ENCODE measurements at places on chromosomes 5 and 9. TPM values are rescaled to one million over a fixed set of nuclear protein-coding genes. Genes with fewer than 3 reads are reported as not detected.

- no peak for DNase-seq
Measured at GRCh38 chr5:68141494-68141893, 74.1 kb upstream of the PIK3R1 start.

DNA sequence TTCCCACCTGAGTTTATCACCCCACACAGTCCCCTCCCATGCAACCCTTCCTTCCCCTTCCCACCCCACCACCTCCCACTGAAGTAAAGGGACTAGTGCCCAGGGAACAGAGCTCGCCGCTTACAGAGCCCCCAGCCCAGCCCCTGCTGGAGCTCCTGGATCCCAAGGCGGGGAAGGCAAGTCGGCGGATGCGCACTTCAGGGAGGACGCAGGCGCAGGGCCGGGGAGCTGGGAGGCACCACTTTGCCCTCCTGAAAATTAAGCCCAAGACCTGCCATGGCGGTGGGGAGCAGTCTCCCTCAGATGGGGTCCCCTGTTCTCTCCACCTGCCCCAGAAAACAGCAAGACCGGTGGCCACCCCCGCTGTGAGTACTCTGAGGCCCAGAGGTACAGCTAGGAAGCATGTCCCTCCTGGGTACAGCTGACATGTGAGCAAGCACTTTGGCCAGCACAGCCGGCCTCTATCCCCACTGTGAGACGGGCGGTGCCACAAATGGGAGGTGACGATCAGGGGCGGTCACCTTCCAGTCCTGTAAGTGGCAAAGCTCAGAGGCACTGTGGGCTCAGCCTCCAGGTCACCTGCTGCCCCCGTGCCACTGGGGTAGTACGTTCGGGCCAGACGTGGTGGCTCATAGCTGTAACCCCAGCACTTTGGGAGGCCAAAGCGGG is 45.9 kb downstream of the COL23A1 start:
- no peak for DNase-seq

GRCh38 chr5:150703762-150704161 is 2.9 kb upstream of the RBM22 start:
- no peak for DNase-seq

DNA sequence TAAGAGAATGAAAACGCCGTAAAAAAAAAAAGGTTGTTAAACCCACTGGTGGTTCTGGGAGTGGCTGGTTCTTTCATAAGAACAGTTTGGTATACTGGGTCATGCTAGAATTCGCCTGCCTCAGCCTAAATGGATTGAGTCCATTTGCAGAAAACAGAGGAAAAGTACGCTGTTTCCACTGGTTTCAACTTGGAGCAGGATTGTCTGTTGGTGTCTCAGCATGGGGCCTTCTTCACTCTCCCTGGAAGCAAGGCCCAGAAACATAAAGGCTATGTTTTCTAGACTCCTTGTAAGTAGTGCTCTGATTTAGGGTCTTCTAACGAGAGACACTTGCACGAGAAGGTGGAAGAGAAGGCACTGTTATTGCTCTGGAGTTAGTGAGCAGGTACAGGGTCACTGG is 116.9 kb upstream of the MTAP start:
- no peak for DNase-seq

GRCh38 chr9:78029551-78030295 is 1.9 kb downstream of the GNAQ start:
- no peak for DNase-seq

DNA sequence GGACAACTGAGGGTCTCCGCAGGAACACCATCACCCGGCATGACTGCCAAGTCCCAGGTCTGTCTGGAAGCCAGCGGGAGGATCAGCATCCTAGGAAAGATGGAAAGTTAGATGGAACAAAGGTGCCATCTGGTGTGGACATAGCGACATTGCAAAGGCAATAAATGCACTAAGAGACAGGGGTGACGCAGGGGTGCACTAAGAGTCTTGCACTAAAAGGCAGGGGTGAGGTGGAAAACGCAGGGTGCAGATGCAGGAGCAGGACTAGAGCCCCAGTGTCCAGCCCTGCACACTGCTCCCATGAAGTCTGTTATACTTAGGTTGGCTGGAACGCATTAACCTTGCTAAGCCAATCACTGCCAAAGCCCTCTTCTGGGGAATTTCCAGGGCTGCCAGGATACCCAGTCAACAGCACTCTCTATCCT is 15.5 kb downstream of the ATOX1 start:
- no peak for DNase-seq

DNA sequence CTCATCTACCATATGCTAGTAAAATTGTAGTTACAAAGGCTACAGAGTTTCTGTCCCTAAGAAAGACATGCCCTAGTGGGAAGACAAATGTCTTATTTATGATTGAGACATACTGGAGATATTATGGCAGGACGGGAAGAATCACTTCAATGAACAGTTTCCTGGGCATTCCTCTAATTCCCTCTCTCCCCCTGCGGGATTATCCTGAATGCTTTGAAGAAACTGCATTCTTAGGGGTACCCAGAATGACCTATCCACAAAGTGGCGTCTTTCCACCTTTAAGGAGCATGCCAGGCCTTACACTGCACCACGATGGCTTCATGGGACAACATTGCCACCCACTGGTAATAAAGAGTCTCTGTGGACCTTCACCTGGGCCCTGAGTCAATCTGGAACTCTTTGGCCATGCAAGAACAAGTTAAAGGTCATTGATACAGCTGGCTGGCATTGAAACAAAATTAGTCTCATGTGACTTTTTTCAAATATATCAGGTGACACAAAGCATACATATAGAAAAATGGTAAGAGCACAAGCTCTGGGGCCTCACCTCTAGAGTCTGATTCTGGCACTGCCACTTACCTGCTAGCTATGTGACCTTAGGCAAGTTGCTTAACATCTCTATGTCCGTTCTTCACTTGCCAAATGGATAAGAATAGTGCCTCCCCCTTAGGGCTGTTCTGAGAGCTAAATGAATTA is 32.0 kb downstream of the ANKRD55 start:
- DNase-seq, result no peak

DNA sequence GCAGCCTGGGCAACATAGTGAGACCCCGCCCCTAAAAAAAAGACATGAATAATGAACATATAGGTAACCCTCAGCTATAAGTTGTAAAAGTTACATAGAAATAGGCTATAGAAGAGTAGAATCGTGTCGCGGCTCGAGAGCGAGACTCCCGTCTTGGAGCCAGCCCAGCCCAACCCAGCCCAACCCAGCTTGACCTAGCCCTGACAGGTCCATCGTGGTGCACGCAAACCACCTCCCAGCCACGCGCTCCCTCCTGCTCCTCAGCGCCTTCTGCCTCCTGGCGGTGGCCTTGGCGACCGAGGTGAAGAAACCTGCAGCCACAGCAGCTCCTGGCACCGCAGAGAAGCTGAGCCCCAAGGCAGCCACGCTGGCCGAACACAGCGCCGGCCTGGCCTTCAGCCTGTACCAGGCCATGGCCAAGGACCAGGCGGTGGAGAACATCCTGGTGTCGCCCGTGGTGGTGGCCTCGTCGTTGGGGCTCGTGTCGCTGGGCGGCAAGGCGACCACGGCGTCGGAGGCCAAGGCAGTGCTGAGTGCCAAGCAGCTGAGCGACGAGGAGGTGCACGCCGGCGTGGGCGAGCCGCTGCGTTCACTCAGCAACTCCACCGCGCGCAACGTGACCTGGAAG is 10.8 kb downstream of the KIF24 start:
- DNase-seq, result no peak

DNA sequence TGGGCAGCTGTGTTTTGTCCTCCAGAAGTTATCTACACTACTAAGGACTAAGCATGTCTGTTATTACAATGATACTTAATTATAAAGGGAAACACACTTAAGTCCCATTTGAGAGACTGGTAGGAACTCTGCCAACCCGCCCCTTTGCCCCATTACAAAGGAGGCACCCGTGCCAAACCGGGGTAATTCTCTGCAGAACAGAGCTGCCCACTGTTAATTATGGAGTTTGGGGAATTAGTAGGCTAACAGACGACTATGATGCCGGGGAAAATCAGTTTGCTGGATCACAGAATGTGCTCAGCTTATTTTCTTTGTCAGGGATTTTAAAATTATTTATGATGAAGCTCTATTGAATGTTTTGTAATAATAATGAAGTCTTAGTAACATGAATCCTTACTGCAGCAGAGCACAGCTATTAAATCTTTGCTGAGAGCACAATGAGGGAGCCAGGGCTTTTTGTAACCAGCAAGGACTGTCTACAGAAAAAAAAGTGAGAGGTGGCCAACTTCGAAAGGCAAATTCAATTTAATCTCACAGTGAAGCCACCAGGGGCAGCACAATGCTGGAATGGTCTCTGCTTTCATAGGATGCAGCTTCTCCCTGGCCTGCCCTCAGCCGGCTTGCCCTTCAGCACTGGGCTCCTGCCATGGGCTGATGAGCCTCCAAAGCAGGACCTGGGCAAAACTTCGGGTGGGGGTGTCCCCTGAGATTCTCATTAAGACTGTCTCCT is 134.5 kb downstream of the GNAQ start:
- DNase-seq, result no peak

DNA sequence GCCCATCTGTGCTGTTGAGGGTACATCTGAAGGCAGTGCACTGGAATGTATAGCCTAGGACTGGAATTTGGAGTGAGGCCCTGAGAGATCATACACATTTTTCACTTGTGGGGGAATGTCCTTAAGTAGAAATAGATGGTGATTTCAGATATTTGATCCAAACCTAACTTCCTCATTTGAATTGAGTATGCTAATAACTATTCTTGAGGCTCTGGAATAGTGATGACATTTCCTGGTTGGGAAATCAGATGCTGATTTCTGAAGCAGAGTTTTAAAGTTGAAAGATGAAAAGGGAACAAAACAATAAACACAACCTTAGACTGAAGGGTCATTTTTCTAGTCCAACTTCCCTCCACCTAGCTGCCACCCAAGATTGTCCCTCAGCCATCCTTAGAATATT is 163.0 kb upstream of the CCDC152 start:
- no peak for DNase-seq

DNA sequence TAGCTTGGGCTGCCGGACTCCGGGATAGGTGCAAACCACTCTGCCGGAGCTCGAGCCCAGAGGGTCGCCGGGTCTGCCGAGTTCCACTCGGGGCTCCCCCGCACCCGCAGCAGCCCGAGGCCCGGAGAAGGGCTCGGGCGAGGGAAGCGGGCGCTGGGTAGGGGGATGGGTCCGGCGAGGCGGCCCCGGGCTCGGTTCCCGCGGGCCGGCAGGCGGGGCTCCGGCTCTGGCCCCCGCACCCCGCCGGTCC is 507 bp downstream of the RICTOR start:
- DNase-seq, result no peak

- no peak for DNase-seq
Measured at GRCh38 chr9:81073821-81074220, 615.5 kb downstream of the TLE1 start.

GRCh38 chr9:4540425-4540824 is 50.2 kb downstream of the SLC1A1 start:
- no peak for DNase-seq

DNA sequence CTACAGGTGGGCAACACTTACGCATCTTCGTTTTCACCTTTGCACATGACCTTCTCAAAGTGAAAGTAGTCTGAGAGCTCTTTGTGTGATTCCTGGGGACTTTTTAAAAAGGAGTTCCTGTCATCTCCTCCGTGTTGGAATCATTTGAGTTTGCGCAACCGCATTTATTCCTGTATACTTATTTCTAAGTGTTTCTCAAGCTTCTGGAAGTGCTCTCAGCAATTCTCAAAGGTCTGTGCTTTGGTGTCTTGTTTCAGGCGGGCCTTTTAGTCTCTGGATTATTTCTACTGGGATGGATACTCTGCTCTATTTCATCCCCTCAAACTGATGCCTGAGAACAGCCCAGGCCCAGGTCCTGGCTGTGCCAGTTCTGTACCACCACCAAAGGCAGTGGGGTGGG is 226.5 kb upstream of the TUT7 start:
- DNase-seq, result no peak

DNA sequence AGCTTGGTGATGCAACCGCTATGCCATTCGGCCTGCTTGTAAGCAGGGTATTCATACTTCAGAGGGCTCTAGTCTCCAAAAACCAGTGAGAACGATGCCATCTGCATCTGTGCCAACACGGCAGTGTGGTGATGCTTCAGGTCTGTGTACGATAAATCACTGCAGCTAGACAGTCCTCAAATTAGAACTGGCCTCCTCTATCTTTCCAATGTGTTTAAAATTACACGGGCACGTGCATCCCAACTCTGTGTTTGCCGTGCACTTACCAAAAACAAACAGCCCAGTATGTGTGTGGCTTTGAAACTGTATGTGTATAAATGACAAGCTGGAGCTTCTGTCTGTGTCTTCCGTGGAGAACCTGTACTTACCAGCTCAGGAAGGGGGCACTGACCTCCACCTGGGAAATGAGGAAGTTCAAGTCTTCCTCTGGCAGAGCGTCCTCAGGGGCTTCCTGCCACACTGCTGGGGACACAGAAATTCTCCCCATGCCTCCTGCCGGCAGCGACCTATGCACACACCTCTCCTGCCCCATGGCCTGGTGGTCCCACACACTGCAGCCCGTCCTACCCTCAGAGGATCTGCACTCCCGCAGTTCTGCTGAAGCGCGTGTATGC is 12.3 kb downstream of the MED10 start:
- DNase-seq, result no peak

- DNase-seq, result no peak
Measured at GRCh38 chr5:138495351-138495750, 30.1 kb downstream of the EGR1 start.

GRCh38 chr5:132773601-132774355 is 3.3 kb downstream of the SEPTIN8 start:
- DNase-seq, result no peak

- no peak for DNase-seq
Measured at GRCh38 chr5:149544028-149544420, 7.2 kb downstream of the CSNK1A1 start.

DNA sequence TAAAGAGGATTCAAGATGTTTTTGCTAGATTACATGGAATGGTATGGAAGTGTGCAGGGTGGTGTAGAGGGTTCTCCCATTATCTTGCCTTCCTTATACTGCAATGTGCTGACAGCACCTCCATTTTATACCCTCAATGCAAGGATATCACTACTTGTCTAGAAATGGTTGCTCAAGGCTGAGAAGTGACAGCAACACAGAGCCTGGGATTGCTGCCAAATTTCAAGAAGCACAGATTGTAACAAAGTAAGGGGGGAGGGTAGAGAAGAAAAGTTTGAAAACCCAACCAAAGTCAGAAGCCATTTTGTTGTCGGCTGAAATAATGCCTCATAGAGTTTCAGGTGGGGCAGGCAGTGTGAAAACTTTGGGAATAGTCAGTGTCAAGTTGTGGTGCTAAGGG is 29.8 kb downstream of the PCDHAC2 start:
- DNase-seq, result no peak

DNA sequence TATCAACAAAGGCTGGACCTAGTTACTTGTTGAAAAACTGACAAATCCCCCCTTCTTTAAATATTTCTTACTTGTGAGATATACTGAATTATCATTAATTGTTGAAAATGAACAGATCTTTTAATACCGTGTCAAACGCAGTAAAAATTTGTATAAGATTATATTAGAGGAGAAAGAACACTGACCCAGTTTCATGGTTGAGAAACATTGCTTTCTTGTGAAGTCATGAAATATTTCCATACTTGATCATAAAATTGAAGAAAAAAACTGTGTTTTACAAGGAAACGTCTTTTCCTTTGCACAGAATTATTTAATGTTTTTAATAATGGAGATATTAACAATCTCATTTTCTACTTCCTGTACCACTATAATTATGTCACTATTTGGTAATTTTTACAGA is 45.8 kb downstream of the MOCS2 start:
- DNase-seq, result no peak

Gene ABL1
- 72.8 TPM for total RNA-seq

Gene PCDHA9
- total RNA-seq, result 0.16 TPM

Gene ERGIC1
- 95.2 TPM for total RNA-seq

Gene MEGF10
- total RNA-seq, result 14.4 TPM

Gene SHB
- 18.7 TPM for total RNA-seq

Gene GAPT
- total RNA-seq, result 1.3 TPM

Gene ATOSB
- 21.1 TPM for total RNA-seq

Gene TMEM232
- 2.0 TPM for total RNA-seq

Gene OMD
- total RNA-seq, result 39.2 TPM

Gene FAM219A
- total RNA-seq, result 9.0 TPM
